ENCODE measurements at places on chromosomes 7 and 10.

DNA sequence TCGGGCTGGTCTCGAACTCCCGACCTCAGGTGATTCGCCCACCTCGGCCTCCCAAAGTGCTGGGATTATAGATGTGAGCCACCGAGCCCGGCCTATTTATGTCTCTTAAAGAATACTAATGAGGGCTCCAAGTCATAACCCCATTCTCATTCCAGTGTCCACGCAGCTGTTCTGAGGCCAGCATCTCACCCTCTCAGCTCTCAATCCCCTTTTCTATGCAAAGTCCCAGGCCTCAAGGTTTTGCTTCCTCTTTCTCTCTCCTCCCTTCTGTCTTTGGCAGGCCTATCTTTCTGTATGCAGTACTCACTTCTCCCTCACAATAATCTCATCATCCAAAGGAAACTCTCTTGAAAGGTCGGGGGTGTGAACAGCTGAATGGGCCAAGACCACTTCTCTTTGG is 28.0 kb upstream of the VSIR start:
- DNase-seq: no peak

- DNase-seq: no peak
These were observed 107.0 kb downstream of the VIM start for GRCh38 chr10:17335065-17335464.

GRCh38 chr7:45684910-45685618 is 110.9 kb downstream of the ADCY1 start:
- DNase-seq: no peak

DNA sequence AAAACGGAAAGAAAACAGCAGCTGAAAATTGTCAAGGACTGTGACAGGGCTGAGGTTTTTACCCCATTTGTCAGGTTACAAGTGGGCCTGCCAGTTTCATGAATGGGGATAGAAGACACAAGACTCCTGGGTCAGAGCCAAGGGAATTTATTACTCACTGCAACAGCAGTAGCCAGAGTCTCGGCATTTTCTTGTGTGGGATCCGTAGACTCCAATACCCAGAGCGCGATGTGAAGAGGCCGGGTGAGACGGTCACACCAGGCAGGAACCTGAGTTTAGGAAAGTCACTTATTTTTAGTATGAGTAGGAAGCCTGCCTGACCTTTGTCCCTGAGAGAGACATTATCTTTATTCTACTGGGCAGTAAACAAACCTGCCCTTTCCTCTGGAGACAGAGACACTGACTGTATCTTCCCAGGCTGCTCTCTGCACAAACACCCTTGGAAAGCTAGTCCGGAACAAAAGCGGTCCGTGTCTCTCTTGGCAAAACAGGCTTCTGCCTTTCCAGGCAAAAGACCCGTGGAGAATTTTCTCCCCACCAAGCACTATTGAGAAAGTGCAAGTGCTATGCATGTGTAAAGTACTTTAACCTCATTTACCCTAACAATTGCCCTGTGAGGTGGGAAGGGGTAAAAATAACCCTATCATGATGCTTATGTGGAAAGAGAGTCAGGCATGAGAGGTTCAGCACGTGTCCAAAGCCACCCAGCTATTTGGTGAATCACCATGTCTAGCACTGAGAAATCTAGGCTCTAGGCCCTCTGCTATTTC is 58.4 kb downstream of the JCAD start:
- DNase-seq: no peak

DNA sequence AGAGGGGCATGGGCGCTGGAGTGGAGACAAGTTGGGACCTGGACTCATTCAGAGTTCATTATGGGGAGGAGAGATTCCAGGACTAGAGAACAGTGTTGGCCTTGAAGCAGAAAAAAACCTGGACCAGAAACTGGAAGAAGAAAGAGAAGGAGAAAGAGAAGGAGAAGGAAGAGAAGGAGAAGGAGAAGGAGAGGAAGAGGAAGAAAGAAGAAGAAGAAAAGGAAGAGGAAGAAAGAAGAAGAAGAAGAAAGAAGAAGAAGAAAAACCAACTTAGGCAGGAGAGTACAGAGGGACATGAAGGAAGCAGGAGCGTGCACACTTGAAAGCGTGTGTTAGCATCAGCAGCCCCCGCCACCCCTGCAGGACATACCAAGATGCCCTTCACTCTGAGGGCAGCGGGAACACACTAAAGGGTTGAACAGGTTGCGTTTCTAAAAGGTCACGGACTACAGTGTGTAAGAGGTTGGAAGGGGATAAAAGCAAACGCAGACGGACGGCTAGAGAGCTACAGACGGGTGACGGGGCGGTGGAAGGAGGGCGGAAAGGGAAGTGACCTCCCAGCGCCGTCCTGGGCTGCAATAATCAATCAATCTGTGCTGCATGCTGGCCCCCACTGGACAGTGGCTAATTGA is 95.3 kb downstream of the SEC61G start:
- no peak for DNase-seq

DNA sequence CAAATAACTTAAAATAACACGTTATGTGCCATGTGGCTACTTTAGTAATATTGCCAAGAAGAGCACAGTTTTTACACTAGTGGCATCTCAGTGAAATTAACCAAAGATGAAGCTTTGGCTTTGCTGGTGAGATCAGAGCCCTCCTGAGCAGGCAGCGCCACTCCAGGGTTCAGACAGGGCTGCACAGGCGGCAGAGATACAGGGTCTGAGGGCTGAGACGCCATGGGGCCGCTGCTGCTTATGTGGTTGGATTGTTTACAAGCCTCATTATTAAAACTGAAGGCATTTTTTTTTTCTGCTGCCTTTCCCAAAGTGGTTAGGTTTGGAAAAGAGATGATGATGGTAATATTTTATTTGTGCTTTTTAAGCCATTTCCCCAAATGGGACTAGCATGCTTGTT is 68.8 kb upstream of the DNAJB6 start:
- no peak for DNase-seq

DNA sequence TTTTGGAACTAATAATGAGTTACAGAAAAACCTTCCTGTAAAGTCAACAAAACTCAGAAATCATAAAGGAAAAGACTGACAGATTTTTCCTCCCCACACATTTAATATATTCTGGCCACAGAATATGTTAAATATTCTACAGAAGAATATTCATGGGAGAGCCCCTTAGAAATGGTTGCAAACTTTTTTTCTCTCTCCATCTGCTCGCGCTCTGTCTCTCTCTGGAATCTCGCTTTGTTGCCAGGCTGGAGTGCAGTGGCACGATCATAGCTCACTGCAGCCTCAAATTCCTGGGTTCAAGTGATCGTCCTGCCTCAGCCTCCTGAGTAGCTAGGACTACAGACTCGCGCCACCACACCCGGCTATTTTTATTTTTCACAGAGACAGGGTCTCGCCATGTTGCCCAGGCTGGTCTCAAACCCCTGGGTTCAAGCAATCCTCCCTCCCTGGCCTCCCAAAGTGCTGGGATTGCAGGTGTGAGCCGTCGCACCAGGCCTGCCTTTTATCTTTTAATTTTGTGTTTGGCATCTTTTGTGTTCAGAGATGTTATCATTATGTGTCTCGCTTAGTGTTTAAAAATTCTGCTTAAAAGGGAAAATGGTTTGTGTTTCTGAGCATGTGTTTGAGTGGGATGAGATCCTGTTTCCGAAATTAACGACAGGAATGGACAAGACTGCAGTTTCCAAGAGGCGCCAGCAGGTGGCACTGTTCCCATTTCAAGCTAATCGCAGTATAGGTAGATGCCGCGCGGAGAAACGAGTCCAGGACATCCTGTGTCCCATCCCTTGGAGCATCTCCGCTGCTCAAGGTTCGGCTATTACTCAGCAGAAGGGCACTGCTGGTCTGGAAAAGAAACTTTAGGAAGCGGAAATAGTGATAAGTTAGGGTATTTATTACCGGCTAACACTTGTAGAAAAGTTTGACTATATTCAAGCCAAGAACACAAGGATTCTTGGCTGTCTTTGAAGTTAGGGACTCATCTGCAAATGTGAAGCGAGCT is 23.1 kb upstream of the ST7 start:
- DNase-seq: peak; percentile 68

DNA sequence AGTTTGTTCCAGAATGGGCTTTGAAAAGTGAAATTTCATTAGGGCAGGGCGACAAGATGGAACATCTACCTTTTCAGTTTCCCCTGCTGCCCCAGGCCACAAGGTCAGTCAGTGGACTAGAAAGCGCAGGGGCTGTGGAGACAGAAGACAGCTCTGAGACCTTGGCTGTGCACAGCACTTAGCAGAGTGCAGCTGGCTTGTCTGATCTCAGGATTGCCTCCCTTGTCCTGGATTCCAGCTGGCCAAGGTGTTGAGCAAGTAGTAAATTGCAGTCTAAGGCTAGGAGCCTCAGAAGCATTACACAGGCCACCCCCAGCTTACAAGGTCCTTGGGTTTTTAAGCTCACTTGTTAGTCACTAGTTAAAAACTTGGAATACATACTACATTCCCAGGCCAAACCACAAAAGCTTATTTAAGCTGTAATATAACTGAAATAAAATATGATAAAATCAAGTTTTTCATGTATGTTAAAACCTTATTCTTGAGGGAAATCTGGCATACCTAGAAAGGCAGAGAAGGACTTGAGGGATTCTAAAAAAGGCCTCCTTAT is 67.3 kb upstream of the NPY start:
- no peak for DNase-seq

GRCh38 chr10:52146766-52147165 is 167.3 kb upstream of the DKK1 start:
- DNase-seq: no peak

GRCh38 chr7:964401-965231 is 10.1 kb upstream of the ADAP1 start:
- peak; percentile 58 for DNase-seq

- no peak for DNase-seq
These were observed 115.3 kb upstream of the WDR11 start for GRCh38 chr10:120735773-120736371.

- DNase-seq: no peak
These were observed 1.2 kb upstream of the TBRG4 start for GRCh38 chr7:45112648-45113047.

DNA sequence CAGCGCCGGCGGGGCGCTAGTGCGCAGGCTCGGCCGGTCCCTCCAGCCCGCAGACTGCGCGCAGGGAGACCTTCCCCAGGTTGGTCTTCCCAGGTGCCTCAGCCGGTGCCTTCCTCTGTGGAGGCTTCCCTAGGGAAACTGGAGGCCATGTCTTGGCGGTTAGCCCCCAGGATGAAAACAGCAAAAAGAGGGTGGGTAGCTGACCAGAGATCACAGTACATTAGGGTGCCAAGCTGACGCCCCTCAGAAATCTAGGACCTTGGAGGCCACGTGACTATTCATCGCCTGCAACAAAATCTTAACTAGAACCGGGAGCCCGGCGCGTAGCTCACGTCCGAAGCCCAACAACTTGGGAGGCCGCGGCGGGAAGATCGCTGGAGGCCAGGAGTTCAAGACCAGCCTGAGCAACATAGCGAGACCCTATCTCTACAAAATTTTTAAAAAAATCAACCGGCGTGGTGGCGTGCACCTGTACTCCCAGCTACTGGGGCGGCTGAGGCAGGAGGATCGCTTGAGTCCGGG is 327 bp upstream of the FIS1 start:
- DNase-seq: no peak

DNA sequence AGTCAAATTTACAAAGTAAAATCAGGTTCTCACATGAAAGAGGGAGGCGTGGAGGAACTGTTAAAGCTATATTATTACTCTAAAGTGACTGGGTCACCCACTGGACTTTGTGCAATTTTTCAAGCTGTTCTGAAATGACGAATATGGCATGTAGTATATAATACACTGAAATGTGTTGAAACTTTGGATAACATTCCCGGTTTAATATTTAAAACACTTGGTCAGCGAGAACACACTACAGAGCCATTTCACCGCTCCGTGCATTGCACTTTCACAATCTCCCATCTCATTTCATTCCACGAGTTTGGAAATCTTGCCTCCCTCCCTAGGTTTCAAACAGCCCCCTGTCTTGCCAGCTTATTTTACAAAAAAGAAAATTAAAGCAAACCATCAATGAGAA is 337.9 kb downstream of the WDR11 start:
- DNase-seq: no peak

- peak; percentile 51 for DNase-seq
These were observed 247.6 kb upstream of the HGF start for GRCh38 chr7:82017334-82017943.
